Fibroblast of skin of left quadriceps (primary cell): ENCODE measurements at places on chromosomes 7 and 10.

GRCh38 chr7:90433221-90433620 lies 30.0 kb downstream of the CLDN12 start:
- no peak for DNase-seq

DNA sequence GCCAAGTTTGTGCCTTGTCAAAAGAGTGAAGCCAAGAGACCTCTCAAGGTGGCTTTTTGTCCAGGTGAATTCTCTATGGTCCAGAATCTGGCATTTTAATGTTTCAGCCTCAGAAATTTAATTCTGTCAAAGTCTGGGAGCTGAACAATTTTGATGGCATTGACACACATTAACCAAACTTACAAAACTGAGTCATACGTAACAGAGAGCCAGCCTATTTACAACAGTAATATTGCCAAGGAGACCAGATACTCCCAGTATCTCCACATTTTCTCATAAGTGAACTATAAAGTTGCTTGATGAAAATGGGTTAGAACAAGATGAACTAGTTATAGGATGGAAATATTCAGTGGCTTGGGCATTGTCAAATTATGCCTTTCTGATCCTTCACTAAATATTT lies 43.8 kb downstream of the PDE6C start:
- no peak for DNase-seq

- DNase-seq = no peak
Measured at GRCh38 chr7:33336820-33337219, 207.5 kb downstream of the BBS9 start.

DNA sequence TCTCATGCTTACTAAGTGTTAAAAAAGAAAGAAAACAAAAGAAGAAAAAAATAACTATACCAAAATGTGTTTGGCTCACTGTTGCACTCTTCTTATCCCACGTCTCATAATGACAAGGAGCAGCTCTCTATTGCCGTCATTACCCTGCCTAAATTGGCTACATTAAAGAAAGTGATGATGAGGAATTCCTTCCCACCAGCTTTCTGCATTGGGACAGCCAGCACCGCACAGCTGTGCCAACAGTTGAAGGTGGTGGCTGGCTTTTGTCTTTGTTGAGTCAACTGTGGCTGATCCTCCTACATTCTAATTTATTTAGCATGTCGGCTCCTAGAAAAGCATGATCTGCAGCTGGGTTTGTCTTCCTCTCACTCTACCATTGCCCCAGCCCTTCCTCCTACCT lies 751.8 kb downstream of the KCNMA1 start:
- DNase-seq = no peak

DNA sequence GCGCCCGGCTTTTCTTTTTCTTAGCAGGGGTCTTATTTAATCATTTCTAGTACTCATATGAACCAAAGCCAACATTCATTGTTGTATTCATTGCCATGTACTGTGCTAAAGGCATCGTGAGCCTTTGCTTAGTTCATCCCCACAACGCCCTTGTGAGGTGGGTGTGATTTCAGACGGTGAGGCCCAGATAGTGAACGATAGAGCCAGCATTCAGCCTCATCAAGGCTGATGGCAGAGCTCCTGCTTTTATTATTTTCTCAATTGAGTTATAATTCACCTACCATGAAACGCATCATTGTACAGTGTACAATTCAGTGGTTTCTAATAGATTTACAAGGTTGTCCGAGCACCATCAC lies 50.1 kb downstream of the HK1 start:
- no peak for DNase-seq

DNA sequence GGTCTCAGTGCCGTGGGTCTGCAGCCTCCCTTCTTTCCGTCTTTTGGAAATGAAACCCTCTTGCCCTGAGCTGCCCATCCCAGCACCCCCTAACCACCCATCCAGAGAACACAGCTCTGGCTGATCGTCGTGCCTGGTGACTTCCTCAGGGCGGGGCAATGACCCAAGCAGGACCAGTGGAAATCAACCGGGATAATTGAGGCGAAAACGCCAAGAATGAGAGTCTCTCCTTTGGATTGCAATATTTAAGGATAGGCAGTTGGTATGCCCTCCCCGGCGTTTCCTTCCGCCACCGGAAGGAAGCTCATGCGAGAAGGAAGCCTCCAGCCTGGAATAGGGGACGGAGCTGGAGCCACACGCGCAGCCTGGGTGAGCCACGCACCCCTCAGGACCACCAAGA lies 73.7 kb upstream of the PFKP start:
- DNase-seq = no peak

DNA sequence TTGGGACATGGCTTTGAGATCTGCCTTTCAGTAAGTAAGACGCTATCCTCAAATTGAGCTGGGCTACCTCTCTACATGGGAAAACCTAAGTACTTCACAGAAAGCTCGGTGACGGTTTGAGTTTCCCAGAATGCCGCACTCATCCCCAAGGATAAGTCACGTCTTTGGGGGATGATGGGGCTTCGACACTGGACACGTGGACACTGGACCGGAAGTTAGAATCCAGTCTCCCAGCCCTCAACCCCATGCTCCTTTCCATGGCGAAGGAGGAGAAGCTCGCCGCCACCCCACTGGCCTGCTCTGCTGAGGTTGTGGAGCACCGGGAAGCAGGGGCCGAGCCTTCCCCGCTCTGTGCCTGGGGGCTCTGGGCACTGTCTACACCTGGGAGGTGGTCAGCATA lies 27.5 kb downstream of the PTPRE start:
- DNase-seq = no peak

GRCh38 chr7:99766484-99767099 lies 17.4 kb downstream of the CYP3A4 start:
- DNase-seq = no peak
